ENCODE measurements at places on chromosomes 3 and 15.

DNA sequence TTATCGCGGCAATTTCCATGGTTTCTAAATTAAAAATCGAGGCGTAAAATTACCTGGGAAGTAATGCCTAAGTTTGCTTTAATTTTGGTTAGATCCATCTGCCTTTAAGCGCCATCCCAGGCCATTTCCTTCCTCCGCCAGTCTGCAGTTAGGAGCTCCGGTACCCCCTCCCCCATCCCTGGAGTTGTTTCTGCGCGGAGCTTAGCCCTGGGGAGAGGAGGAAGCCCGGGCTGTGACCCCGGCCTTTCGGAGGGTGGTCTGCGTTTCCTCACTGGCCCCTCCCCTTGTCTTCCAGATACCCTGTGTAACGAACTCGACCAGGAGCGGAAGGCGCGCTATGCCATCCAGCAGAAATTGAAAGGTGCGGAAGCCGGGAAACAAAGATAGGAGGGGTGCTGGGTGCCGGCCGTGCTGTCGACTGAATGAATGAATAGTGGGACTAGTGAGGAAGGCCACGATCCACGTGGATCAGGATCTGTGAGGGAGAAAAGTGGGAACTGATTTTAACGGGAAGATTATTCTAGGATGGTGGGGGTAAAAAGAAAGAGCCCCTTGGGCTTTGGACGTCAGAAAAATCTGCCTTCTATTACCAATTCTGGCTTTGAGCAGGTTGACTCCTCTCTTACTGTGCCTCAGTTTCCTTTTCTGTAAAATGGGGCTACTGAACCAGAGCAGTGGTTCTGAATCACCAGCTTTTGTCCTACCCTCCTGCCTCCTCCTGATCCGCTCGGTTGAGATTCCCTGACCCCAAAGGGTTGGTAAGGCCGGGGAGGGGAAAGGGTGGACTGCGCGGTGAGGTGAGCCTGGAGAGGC, 6.7 kb downstream of the RNU6-1 start:
- no peak for DNase-seq

- DNase-seq, result no peak
Observed at GRCh38 chr15:63601026-63601703, 4.0 kb downstream of the FBXL22 start.

DNA sequence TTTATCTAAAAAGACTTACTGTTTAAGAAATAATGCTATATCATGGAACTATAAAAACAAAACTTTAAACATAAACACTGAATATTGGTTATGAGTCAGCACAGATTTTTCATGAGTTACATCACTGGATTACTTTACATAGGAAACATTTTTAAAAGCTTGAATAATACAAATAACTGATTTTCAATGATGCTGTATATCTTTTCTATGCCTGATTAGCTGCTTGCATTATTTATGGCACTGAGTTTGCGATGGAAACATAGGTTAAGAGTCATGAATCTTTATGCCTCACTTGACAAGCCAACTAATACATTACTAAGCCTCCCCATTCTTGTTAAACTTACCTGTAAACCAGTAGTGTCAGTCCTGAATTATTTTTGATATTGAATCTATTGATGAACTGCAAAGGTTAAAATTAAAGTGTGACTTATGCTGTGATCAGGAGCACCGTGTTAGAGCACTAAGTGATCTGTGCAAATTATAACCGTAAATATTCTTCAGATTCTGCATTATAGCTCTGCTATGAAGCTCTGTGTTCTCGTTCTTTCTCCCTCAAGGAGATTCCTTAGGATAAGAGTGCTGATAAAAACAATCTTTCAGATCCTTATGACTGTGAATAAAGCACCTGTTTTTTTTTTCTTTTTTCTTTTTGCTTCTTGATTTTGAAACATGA, 437.3 kb upstream of the BCHE start:
- DNase-seq, result no peak

DNA sequence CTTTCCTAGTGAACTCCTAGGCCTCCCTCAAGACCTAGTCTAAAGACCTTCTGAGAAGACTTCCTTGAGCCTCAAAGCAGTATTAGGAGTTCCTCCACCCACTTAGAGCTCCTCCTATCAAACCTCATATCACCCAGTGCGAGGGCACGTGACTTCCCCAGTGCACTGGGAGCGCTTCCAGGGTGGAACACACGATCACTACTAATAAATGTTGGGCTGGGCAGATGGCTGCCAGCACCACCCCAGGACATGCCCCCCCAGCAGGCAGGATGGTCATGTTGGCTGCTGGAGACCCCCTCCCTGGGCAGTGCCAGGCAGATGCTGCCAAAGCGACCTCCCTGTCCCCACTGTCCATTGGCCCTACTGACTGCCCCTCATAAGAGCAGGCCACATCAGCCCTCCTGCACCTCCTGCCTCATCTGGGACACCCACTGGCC, 8.5 kb upstream of the PLXND1 start:
- DNase-seq, result no peak

DNA sequence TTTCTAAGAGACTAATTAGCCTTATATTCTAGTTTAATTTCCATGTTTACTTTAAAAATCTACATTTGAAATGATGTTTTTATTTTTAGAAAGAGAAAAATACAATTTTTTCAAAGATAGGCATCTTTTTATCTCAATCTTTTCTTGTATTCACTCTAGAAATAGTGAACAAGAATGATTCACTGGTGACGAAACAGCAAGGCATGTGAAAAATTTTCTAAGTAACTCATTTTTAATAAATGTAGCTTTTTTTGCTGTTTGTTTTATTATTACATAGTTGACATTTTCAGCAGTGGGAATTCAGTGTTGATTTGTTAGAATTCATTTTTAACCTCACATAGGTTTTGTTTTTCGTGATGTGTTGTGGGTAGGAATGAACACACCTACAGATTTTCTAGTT, 1226.4 kb downstream of the NSUN3 start:
- DNase-seq, result no peak

DNA sequence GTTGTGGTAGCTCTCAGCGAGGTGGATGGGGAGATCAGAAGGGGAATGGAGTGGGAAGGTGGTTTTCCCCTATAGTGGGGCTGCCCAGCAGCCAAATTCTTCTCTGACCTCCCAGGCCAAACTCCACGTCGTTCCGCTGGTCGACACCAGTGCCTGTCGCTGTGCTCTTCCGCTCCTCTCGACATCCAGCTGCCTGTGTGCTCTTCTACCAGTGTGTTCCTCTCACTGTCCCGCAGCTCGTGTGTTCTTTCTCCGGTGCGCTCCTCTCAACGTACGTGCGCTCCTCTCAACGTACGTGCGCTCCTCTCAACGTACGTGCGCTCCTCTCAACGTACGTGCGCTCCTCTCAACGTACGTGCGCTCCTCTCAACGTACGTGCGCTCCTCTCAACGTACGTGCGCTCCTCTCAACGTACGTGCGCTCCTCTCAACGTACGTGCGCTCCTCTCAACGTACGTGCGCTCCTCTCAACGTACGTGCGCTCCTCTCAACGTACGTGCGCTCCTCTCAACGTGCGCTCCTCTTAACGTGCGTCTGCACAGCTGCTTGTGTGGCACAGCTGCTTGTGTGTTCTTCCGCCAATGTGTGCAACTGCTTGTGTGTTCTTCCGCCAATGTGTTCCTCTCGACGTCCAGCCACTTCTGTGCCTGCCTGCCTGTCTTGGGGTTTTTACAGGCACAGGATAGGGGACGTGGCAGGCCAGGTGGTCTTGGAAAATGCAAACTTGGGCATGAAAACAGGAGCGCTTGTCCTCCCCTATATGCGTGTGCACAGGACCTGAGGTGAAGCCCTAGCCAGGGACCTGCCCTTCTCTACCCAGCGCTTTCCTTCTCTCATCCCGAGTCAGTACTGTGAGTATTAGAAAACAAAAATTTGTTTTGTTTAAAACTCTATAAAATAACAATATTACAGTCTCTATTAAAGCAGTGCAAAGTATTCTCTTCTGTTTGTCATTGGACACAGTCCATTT, 991.1 kb downstream of the GBE1 start:
- no peak for DNase-seq

- no peak for DNase-seq
Observed at GRCh38 chr3:30510596-30510995, 95.8 kb upstream of the TGFBR2 start.

- no peak for DNase-seq
Observed at GRCh38 chr3:131401978-131402377, 20.4 kb downstream of the NUDT16 start.

GRCh38 chr15:42171122-42171521, 14.7 kb upstream of the PLA2G4F start:
- DNase-seq, result no peak

GRCh38 chr3:46651084-46651483, 38.8 kb downstream of the FAM240A start:
- DNase-seq, result no peak

DNA sequence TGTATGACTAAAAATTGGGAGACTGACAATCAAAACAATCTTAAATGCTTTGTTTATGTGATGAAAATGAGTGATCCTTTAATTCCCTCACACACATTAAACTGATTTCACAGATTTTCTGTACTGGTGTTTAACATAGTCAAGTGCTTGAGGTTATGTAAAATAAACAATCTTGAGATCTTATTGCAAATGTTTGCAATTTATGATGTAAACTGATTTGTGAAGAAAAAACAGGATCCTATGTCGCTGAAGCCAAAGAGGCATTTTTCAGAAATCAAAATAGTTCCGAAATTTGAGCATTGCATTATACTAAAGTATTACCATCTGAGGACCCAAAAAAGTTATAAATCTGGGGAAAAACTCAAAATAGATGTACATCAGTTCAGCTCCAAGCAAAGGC, 12.7 kb downstream of the SHOX2 start:
- no peak for DNase-seq

GRCh38 chr15:98650417-98651035, 2.2 kb downstream of the IGF1R start:
- peak; percentile 18 for DNase-seq

DNA sequence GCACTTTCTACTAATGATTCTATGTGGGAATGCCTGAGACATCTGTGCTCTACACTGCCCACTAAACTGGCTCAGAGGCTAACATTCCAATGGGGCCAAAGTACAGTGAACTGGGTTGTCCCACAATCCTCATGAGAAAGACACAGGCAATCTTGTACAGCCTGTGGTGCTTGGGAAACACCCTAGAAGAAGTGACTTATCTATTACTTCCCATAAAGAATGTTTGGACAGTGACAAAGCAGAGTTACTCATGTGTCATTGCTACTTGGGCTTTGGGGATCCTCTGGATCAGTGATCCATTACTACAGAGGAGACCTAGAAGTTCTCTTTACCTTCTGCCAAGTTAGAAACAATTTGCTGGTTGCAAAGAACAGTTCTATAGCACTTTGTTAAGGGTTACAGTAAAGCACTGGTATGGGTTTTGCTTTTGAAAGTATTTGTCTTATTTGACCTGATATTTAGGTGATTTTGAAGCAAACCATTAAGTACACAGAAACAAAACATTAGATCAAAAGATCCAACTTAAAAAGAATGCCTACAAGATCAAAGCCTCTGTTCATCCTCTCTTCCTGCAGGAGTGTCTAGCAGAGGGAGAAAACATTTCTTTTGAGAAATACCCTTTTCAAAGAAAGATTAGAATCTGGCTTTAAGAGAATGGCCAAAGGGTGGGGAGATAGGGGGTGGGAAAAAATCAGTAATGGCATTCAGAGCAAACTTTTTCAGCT, 75.8 kb downstream of the CTNNB1 start:
- DNase-seq, result no peak

DNA sequence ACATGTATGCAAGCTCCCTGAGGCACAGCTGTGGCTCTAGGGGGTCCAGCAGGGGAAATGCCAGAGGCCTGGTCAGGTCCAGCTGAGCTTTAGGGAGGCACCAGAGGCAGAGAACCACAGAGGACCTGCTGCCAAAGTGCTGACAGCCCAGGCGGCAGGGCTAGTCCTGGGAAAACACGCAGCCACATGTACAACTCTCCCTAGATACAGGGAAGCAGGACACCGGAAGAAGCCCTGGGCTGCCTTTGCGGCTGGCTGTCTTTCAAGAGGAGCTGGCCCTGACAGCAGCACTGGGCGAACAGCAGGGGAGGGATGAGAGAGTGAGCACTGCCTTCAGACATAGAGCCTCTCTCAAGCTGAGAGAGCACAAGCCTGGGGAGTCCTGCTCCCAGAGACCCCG, 40.7 kb downstream of the RFT1 start:
- DNase-seq, result no peak

DNA sequence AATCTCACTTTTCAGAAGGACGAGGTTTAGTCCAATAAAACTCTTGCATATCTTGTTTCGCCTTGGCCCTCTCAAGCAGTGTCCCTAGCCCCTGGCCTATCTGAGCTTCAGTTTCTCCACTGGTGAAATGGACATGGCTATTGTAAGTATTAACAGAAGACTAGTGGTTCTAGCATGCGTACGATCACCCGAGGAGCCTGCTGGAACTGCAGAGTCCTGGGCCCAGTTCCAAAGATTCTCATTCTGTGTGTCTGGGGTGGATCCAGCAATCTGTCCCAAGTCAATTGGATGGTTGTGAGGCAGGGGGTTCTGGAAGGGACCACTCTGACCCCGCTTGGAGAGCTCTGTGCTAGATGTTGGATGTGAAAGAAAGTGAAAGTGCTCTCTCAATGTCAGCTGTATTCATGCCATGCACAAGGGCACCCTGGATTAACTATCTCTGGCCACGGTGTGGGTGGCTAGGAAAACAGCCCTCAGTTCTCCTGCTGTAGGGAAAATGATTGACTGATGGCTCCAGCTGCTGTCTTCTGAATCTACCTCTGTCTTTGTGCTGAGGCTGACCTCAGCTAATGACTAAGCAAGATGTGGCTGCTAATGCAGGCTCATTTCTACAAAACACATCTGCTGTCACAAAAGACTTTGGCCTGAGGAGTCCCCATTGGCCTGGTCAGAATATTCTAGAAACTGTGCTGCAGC, 1.9 kb upstream of the PLA1A start:
- no peak for DNase-seq

DNA sequence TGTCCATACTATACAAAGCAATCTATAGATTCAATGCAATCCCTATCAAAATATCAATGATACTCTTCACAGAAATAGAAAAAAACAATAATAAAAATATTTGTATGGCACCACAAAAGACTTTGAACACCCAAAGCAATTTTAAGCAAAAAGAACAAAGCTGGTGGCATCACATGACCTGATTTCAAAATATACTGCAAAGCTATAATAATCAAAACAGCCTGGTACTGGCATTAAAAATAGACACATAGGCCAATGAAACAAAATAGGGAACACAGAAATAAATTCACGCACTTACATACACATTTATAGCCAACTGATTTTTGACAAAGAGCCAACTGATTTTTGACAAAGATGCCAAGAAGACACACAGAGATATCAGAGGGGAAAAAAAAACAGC, 9.2 kb upstream of the ENTPD3 start:
- DNase-seq, result no peak

- DNase-seq, result no peak
Observed at GRCh38 chr3:14640157-14640562, 11.4 kb upstream of the CCDC174 start.

DNA sequence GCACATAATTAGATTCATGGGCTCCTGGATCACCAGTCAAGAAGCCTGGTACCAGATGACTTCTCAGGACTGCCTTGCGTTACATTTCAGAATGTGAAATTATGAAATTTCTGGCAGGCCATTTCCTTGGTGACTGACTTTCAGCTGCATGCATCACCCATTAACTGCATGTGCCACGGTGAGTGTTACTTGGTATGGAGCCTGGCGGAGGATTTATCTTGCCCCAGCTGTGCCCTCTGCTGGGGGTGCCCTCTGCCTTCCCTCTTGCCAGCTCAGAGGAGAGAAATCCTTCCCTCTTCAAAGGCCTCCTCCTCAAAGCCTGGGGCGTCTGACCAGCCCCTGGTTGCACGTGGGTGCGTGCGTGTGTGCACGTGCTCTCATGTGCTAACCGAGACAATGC, 57.7 kb upstream of the CTSH start:
- no peak for DNase-seq

All from stimulated activated CD4-positive, alpha-beta T cell treated with anti-CD3 and anti-CD28 coated beads, TNF-alpha, amount 100 ng/mL, for 1 hour (primary cell).